NCI-H226 (cell line): ENCODE measurements at places on chromosomes 1 and 21.

- DNase-seq = no peak
Measured at GRCh38 chr1:207672522-207673130, 27.7 kb downstream of the CR1L start.

DNA sequence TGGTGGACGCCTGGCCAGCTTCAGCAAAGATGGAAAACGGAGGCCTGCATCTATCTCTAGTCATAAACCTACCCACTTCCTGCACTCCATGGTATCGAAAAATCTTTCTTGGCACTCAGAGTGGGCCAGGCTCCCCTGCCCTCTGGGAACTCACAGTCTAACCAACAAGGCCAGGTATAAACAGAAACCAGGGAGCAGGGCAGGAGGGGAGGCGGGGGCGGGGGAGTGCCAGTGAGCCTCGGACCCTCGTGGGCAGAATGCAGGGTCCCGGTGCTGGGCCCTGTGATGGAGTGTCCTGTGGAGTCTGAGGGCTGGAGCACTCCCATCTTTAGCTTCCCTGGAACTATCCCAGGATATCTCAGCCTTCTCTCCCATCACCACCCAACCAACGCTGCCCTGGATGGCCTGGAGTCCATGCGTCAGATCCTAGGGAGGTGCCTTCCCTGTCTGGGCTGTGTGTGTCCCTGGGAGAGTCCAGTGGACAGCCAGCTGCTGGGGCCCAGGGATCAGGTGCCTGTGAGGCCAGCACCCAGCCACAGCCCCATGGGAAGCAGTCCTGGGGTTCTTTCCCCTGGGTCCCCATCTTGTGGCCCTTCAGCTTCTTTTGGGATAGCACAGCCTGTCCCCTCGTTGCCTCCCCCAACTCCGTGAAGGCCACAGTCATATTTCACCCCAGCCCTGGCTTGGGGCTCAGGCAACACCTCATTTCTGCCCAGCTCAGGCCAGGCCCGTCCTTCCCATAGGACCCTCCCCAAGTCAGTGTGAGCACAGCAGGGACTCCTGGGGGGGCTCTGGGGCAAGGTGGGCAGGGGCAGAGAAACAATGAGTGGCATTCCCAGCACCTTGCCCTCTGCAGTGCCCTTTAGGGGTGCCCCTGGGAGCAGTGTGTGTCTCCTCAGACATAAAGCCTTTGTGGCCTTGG, 1.1 kb upstream of the EPS8L3 start:
- no peak for DNase-seq

DNA sequence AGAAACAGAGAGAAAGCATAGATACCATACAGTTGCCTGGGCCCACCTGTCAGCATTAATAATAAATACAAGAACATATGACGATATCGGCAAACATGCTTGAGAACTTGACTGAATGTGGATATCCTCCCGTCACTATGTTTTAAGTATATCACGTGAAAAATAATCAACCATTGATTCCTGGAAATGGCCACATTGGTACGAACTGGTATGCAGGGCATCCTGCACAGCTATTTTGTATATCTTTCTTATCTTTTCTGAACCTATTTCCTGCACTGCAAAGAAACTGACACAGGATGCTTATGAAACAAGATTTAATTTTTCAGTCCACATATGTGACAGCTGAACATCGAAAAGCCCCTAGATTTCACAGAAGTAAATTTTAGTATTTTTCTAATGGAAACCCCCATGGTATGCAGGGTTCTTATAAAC, 22.8 kb upstream of the RGS1 start:
- DNase-seq = no peak

DNA sequence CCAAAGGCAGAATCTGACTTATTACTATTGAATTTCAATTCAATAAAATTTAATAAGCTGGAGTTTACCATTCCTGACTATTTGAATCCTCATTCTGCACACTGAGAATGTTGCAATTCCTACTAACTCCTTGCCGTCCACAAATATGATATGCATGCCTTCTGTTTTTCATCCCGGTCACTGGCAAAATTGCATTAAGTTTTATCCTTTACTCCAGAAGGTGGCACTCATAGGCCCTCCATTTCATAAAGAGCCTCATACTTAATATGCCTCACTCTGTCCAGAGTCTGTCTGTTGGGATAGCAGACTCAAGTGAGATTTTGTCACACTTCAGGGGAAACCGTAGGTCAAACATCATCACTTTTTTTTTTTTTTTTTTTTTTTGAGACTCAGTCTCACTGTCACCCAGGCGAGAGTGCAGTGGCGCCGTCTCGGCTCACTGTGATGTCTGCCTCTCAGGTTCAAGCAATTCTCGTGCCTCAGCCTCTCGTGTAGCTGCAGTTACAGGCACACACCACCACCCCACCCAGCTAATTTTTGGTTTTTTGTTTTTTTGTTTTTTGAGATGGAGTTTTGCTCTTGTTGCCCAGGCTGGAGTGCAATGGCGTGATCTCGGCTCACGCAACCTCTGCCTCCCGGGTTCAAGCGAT, 27.3 kb downstream of the F11R start:
- peak; percentile 50 for DNase-seq
